ENCODE measurements at places on chromosomes 2 and 18.

DNA sequence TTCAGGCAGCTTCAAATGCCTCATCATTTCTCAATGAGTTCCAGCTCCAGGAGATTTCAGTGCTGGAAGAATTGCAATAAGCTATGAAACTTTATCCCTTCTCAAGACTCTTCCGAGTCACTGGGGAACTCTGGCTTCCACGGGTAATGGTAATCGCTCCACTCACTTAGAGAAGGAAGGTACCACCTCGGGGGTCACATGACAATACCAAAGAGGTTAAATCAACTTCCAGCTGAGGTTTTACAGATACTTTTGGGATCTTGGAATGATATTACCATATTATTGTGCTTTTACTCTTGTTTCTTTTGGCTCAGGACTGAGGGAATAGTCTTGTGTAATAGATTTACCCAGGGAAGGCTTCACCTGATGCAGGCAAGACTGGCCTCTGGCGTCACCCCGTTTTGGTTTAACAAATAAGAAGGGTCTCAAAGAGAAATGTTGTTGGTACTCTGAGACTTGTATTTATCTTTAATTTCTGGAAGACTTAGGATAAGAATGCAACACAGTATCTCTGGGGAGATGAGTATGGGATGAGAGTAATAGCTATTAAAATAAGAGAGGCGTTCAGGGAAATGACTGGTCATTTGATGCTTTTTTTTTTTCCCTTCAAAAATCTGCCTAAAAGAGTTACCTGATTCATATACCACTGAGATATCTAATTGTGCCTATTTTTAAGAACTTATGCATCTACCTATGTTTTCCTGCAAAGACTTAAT, 316.9 kb upstream of the ZEB2 start:
- no peak for DNase-seq

DNA sequence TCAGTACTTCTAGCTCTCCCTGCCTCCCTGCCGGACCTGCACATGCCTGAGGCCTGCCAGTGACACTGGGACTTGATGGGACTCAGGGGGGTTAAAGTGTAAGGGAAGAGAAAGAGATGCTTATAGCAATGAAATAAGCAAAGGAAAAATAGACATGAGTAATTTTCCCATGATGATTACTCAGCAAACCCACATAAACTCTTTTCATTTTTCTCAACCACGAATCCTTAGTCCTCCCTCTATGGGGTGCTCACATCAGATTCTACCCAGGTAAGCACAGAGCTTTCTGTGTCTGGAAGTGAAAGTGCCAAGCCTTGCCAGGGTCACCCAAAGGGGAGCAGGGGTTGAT, 44.8 kb upstream of the ANKRD62 start:
- DNase-seq, result no peak

GRCh38 chr2:31558401-31559295, 22.1 kb downstream of the SRD5A2 start:
- no peak for DNase-seq

- no peak for DNase-seq
Measured at GRCh38 chr2:172387361-172387760, 40.0 kb upstream of the ITGA6 start.

- no peak for DNase-seq
Measured at GRCh38 chr2:7880566-7880965, 801.3 kb upstream of the ID2 start.

All from CD4-positive, alpha-beta T cell treated with Interleukin-17A for 4 hours (primary cell).